ENCODE measurements at places on chromosomes 6 and 20.

GRCh38 chr6:28664870-28665396, 139.3 kb downstream of the GPX5 start:
- no peak for DNase-seq

GRCh38 chr20:12068121-12068520, 150.4 kb downstream of the BTBD3 start:
- DNase-seq = no peak

DNA sequence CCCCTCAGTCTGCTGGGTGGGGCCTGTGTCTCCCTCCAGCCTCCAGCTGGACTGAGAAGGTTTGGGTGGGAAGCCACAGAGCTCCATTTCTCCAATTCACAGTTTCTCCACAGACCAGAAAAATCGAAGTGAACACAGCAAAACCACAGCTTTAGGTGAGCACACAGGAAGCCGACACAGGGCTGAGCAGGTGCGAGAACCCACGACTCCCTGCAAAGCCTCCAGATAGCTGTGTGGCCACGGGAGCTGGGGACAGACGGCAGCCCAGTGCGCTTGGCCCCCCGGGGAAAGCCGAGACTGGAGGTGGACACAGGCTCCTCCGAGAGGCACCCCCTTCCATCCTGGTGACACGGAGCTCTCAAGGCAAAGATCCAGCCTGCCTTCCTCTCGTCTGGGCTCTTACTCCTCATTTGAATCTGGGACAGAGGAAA, 29.0 kb upstream of the MPC1 start:
- DNase-seq = no peak

DNA sequence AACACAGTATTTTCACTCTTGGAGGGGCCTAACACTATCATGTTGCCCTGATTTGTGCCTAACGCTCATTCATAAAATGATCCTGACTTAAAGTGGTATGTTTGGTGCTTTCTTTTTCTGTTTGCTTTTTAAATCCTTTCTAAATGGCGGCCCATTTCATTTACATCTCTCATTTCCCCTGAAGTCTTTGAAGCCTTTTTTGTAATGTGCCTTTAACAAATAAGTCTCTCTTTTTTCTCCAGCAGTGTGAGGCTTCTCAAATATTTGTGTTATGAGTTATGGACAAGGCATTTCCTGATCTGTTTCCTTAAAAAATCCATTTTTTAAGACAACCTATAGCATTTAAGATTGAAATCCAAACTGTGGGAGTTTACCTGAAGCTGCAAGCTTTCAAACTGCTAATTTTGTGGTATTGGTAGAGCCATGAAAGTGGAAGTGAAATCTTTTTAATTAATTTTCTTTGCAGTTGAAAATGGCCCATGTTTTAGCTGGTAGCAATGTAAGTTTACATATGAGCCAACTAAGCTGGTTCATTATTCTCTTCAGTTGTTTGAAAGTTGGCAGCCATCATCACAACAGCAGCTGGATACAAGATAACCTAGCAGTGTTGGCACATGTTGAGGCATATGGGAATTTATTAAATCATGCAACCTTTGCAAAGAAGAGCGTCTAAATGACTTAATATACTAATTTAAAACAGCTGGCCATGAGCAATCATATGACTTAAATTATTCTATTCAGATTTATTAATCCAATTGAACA, 469.7 kb downstream of the CDKAL1 start:
- DNase-seq = no peak

- no peak for DNase-seq
These were observed 34.8 kb upstream of the B4GALT5 start for GRCh38 chr20:49748525-49748838.

- no peak for DNase-seq
These were observed 27.8 kb upstream of the FAM110A start for GRCh38 chr20:805713-806112.

DNA sequence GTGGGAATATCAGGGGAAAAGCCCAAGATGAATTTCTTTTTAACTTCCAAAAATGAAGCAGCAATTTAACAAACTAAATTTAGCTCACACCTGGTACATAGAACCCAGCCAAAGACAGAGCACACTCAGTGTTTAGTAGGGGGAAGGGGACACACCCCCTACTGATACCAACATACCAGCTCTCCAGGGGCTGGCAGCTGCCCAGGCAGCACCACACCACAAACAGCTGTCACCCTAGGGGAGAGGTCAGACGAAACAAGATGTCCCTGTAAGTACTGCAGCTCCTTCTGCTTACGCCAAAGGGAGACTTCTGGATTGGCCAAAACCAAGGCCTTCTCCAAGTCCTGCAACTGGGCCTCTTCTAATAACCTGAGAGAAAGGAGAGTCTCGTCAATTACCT, 26.0 kb downstream of the MDN1 start:
- DNase-seq = no peak

DNA sequence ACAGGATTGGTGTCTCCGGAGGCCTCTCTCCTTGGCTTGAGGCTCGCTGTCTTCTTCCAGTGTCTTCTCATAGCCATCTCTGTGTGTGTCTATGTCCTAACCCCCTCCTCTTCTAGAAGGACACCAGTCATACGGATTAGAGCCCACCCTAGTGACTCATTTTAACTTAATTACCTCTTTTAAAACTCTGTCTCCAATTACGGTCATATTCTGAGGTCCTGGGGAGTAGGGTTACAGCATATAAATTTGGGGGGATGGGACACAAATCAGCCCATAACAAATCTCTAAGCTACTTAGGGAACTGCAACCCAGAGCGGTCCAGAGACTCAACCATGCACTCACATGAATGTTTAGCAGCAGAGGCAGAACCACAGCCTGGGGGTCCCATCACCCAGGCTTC, 56.1 kb upstream of the SASH1 start:
- no peak for DNase-seq
